Stimulated activated CD4-positive, alpha-beta T cell treated with anti-CD3 and anti-CD28 coated beads, Interleukin-2, amount 100 ng/mL, for 24 hours (primary cell): ENCODE measurements at places on chromosomes 6 and 20.

DNA sequence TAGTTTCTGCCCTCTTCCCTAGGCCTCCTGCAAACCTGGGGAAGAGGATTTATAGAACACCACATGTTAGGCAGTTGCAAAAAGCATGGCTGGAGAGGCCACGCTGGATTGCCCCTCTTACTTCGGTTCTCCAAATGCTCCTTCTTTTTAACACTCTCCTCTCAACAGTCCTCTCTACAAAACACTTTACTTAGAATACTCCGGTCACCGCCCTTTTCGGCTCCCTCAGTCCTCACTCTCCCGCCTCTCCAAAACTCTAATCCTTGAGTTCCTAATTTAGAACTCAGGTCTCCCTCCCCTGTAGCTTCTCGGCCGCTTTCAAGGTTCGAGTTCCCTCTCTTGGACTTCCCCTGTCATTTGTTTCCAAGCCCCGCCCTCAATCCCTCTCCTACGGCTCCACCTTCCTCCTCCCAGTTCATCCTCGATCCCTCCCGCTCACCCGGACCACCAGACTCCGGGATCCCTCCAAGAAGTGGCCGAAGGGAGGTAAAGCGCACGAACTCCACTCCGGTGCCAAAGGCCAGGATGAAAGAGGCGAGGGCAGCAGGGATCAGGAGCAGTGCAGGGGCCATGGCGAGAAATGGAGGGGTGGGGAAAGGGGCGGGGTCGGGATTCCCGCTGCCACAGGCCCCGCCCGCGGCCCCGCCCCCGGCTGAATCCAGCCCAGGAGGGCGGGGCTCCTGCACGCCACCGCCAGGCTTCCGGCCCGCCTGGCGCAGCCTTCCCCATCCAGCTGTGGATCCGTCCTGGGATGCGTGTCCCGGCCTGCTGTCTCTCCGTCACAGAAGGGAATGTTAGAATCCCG, at the start of gene NRM:
Gene NRM (minus strand): TSS at position 582 of the 805 bp plus-strand sequence. CDS start 10 bp downstream, at position 572.
- peak; percentile 88 for DNase-seq

DNA sequence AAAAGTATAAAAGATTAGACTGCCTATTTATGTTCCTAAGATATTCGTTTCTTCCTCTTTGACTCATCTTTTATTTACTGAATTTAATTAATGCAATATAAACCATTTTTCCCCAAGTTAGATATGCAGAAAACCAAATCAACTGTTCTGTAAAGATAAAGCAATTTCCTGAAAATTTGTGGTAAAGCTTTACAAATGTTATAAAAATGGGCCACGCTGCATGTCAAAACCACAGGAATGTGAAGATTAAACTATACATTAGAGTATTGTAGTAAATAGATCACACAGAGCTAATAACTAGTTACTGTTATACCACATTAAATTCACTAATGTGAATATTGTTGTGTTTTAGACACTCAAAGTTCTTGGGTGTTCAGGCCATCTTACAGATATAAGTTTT, 83.4 kb downstream of the OPN5 start:
- DNase-seq = no peak

GRCh38 chr6:89483111-89483720, 50.3 kb downstream of the ANKRD6 start:
- DNase-seq = no peak

DNA sequence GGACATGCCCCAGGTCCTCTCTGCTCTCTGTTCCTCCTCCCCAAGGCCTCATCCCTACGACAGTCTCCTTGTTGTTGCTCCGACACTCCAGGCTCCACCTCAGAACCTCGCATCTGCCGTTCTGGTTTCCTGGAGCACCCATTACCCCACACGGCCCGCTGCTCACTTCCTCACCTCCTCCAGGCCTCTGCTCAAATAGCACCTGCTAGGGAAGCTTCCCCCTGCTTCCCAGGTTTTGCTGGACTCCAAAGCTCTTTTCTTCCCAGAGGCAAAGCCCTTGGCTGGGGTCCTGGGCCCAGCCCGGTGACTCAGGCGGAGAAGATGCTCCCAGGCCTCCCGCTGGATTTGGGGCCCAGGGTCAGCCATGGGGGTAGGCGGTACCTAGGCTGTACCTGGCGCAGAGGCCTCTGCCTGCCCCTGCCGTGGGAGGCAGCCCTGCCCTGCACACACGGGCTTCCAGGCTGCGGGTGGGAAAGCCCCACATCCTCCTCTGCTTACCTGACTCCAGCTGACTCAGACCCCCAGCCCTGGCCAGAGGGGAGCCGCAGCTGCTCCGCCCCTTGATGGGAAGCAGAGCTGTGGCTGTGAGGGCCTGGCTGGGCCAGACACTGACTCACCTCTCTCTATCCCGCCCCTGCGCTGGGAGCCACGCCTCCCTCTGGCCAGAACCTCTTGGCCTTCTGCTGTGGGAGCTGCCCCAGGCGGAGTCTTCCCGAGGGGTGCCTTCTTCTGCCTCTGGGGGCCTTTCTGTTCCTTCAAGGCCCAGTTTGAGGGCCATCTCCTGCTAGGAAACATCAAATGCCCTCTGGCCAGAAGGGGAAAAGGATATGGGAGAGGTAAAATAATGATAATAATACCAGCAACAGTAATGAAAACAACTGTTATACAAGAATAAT, 130.5 kb downstream of the CEBPB start:
- DNase-seq = peak; percentile 41

GRCh38 chr20:11296951-11297350, 620.7 kb upstream of the BTBD3 start:
- DNase-seq = no peak
